ENCODE measurements at places on chromosomes 6 and 20. TPM values are rescaled to one million over a fixed set of nuclear protein-coding genes. Genes with fewer than 3 reads are reported as not detected.

FAM217A gene
- not detected for total RNA-seq

FRMD1 gene
- 0.64 TPM for total RNA-seq

PDRG1 gene
- 7.6 TPM for total RNA-seq

- DNase-seq = no peak
- H3K4me3 ChIP-seq = no peak overlapping the region
- no peaks in the 10 kb centered on the region for H3K36me3 ChIP-seq
- no peaks in the 10 kb centered on the region for H3K4me1 ChIP-seq
Measured at GRCh38 chr6:24145690-24146131, 19.7 kb downstream of the NRSN1 start.

DNA sequence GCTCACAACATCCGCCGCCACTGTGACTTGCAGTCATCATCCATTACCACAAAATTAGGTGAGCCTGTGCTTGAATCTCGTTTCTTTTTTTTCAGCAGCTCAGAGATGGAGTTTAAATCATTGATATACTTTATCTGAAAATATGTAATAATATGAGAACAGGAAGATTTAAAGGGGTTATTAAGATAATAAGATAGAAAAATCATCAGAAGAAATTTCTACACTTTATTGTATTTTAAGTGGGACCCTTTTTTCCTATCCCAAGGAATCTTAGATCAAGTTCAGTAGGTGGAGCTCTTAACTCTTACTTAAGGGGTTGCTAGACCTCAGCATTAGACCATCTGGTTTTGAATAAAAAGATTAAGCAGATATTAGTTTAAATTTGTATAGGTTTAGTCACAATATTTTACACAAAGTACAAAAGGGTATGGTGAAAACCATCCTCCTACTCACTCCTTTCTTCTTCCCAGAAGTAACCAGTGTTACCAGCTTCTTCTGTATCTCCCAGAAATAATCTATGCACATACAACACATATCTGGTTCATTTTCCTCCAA lies 9.4 kb upstream of the NCOA7 start:
- no peak for DNase-seq
- H3K36me3 ChIP-seq = no peaks in the 10 kb centered on the region
- H3K4me3 ChIP-seq = peak overlapping the region; percentile 53
- H3K27ac ChIP-seq = peak overlapping the region; percentile 96
- peaks cover 10% of the 10 kb centered on the region for H3K4me1 ChIP-seq
- H3K27me3 ChIP-seq = no peaks in the 10 kb centered on the region

DNA sequence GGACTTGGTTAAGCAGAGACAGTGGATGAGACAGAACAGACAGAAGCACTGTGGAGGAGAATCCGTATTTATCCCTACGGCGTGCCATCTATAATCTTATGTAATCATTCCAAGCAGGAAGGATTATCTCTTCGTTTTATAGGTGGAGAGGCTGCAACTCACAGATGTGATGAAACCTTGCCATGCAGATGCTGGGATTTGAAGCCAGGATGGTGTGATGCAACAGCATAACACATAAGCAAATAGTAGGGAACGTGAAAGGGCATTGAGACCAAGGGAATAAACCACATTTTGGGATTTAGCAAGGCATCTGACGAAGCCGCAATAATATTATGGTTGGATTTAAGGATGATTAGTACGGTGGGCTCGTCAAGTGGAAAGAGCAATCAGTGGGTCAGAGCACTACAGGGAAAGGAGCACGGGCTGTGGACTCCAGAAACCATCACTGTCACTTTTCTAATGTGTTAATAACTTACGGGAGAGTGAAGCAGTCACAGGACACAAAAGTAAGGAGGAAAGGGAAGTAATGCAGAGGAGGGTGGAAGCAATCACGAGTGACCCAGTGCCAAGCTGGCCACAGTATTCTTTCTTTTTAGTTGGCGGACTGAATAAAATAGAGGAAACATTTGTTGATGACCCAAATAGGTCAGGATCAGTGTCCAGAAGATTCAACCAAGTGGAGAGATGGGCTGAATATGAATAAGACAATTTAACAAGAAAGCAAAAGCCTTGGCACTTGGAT lies 119.6 kb upstream of the EDN1 start:
- H3K27me3 ChIP-seq = no peaks in the 10 kb centered on the region
- DNase-seq = no peak
- H3K27ac ChIP-seq = no peak overlapping the region
- H3K4me3 ChIP-seq = no peak overlapping the region
- no peaks in the 10 kb centered on the region for H3K36me3 ChIP-seq

GRCh38 chr20:6644813-6645628 lies 122.5 kb upstream of the BMP2 start:
- no peaks in the 10 kb centered on the region for H3K36me3 ChIP-seq
- H3K4me3 ChIP-seq = no peak overlapping the region
- H3K27ac ChIP-seq = no peak overlapping the region
- DNase-seq = no peak
- H3K27me3 ChIP-seq = no peaks in the 10 kb centered on the region
- no peaks in the 10 kb centered on the region for H3K4me1 ChIP-seq

DNA sequence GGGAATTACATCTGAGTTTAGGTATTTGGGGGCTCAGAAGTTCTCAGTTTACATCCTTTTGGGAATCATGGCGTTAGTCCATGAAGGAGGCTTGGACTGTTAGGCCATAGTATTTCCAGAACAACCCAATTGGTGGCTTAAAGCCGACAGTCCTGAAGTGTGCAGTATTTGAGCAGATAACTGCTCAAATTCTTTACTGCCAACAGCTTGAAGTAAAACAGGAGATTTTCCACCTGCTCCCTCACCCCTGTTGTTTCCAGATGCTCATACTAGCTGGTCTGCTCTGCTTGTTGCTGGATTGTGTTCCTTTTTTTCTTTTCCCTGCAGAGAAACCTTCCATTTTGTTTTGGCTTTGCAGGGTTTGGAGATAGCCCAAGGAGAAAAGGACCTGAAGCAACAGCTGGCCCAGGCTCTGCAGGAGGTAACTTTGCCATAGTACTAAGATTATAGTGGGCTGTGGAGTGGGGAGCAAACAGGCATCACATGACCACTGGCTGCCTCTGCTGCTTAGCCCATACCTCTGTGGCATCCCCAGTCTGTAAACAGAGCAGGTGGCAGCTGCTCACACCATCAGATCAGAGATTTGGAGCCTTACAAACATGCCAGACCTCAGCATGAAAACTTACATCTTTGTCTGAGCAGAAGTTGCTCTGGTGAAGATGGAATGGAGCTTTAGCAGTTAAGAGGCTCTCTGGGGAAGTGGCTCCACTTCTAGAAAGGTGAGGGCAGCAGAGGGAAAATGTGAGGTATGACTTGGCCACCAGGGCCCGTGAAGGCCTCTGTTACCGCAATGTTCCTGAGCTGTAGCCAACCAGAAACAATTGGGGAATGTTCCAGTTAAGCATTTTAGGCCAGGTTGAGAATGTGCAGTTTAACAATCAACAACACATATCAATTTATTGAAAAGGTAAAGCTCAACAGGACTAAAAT lies 17.6 kb downstream of the RNF8 start:
- no peak for DNase-seq
- H3K27ac ChIP-seq = no peak overlapping the region
- H3K4me1 ChIP-seq = no peaks in the 10 kb centered on the region
- H3K36me3 ChIP-seq = peaks cover 56% of the 10 kb centered on the region
